ENCODE measurements at places on chromosomes 11 and 22. TPM values are rescaled to one million over a fixed set of nuclear protein-coding genes. Genes with fewer than 3 reads are reported as not detected.

The PRAME gene
- total RNA-seq, result 107 TPM

The SCGB1C1 gene
- total RNA-seq, result not detected

The OR52A1 gene
- not detected for total RNA-seq

The OR4D5 gene
- not detected for total RNA-seq

The RIMBP3B gene
- 0.29 TPM for total RNA-seq
